ENCODE measurements at places on chromosomes 11 and 22. TPM values are rescaled to one million over a fixed set of nuclear protein-coding genes. Genes with fewer than 3 reads are reported as not detected.

DNA sequence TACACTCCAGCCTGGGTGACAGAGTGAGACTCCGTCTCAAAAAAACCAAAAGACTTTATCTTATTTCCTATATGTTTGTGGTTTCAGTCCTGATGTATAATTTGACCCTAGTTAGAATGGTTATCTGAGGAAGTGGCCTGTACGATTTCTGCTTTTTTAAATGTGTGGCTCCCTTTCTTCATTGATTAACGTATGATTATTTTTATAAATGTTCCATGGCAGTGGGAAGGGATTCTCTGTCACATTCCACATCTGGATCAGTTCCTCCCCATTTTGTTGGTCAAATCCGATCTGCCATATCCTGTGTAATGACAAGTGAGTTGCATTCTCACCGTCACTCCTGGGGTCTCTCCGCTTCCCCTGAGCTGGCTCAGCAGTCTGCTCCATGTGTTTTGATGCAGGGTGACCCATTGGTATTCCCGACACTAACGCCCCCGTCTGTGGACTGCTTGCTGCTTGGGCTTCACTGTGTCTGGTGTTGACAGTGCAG lies 20.3 kb downstream of the NEAT1 start:
- no peak overlapping the region for H3K27ac ChIP-seq
- DNase-seq: peak; percentile 30
- H3K4me3 ChIP-seq: no peak overlapping the region
- H3K4me1 ChIP-seq: peaks cover 1% of the 10 kb centered on the region
- no peaks in the 10 kb centered on the region for H3K27me3 ChIP-seq

DNA sequence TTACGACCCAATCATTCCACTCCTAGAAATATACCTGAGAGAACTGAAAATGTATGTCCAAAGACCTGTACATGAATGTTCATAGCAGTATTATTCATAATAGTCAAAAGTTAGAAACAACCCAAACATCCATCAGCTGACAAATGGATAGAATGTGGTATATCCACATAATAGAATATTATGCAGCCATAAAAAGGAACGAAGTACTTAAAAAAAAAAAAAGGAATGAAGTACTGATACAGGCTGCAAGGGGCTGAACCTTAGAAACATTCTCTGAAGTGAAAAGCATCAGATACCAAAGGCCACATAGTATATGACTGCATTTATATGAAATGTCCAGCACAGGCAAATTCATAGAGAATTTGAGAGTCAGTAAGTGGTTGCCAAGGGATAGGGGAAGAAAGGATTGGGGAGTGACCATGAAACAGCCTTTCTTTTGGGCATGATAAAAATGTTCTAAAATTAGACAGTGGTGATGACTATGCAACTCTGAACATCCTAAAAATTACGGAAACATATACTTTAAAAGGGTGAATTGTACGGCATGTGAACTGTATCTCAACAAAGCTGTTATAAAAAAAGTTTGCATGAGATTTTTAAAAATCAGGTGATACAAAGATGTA lies 1.8 kb downstream of the TPST2 start:
- no peaks in the 10 kb centered on the region for H3K36me3 ChIP-seq
- H3K27ac ChIP-seq: no peak overlapping the region
- peak; percentile 24 for DNase-seq
- no peak overlapping the region for H3K4me3 ChIP-seq

DNA sequence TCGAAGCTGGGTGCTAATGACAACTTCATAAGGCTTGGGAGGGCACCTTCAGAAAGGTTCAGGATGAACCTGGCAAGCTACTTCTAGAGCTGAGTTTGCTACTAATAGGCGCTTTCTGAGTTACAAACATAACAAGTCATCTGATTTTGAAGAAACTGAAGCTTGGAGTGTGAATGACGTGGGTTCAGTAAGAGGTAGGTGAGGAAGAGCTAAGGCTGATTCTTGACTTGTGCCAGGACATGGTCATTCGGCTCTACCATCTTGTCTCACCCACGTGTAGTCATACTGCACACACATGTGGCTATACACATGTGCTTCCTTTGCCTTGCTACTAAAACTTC lies 56.4 kb downstream of the SWAP70 start:
- no peak overlapping the region for H3K27ac ChIP-seq
- H3K27me3 ChIP-seq: no peaks in the 10 kb centered on the region
- no peak overlapping the region for H3K4me3 ChIP-seq
- H3K4me1 ChIP-seq: peaks cover 14% of the 10 kb centered on the region
- no peaks in the 10 kb centered on the region for H3K36me3 ChIP-seq
- no peak for DNase-seq

The FGF3 gene
- not detected for total RNA-seq

- no peaks in the 10 kb centered on the region for H3K27me3 ChIP-seq
- H3K36me3 ChIP-seq: peaks cover 6% of the 10 kb centered on the region
- peak; percentile 65 for DNase-seq
- H3K4me3 ChIP-seq: no peak overlapping the region
These were observed 35.6 kb upstream of the ADORA2A start for GRCh38 chr22:24391836-24392217.

DNA sequence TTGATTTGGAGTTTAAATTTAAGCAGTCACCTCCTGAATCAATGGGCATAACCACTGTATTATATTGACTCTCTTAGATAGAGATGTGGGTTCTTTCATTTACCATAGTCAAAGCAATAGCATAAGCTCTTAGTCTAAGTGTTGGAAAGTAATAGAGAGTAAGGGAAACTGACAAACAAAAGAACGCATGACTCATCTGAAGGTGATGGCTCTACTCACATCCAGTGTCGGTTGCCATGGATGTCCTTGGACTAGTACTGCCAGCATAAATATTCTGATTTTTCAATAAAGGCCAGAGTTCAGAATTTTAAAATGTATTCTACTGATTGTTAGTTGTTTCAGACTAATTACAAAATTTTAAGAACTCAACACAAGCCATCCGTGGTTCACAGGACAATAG lies 444.9 kb upstream of the DDI1 start:
- peaks cover 14% of the 10 kb centered on the region for H3K4me1 ChIP-seq
- H3K4me3 ChIP-seq: no peak overlapping the region
- peak; percentile 33 for DNase-seq

GRCh38 chr22:21866833-21867527 lies 465 bp downstream of the MAPK1 start:
- H3K27me3 ChIP-seq: no peaks in the 10 kb centered on the region
- H3K4me3 ChIP-seq: peak overlapping the region; percentile 77
- no peak for DNase-seq
- no peaks in the 10 kb centered on the region for H3K36me3 ChIP-seq

DNA sequence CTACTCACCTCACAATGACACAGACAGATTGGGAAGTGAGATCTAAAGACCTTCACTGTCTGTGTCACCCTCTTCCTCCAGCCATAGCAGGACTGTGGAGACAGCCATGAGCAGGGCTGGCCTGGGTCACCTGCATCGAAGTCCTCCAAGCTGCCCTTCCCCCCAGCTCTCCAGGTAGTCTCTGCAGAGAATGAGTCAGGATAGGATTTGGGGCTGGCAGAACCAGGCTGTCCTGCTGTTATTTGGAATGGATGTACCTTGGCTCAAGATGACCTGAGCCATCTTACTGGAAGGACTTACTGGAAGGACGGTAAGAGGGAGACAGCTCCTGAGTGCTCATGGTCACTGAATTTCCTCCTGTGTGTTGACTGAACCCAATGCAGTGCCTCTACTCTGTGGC lies 29.2 kb downstream of the GGTLC2 start:
- no peaks in the 10 kb centered on the region for H3K4me1 ChIP-seq
- no peaks in the 10 kb centered on the region for H3K36me3 ChIP-seq
- H3K27me3 ChIP-seq: no peaks in the 10 kb centered on the region
- no peak for DNase-seq

The NECTIN1 gene
- 17.7 TPM for total RNA-seq

GRCh38 chr11:19032990-19033389 lies 27.5 kb downstream of the MRGPRX2 start:
- H3K4me3 ChIP-seq: no peak overlapping the region
- no peak for DNase-seq
- no peak overlapping the region for H3K27ac ChIP-seq
- no peaks in the 10 kb centered on the region for H3K36me3 ChIP-seq
- H3K4me1 ChIP-seq: no peaks in the 10 kb centered on the region

The CABP4 gene
- total RNA-seq: not detected

GRCh38 chr22:29031227-29032011 lies 30.2 kb downstream of the C22orf31 start:
- peak overlapping the region; percentile 97 for H3K27ac ChIP-seq
- peaks cover 24% of the 10 kb centered on the region for H3K4me1 ChIP-seq
- H3K36me3 ChIP-seq: no peaks in the 10 kb centered on the region
- peak; percentile 99 for DNase-seq

- H3K4me1 ChIP-seq: peaks cover 6% of the 10 kb centered on the region
- H3K27ac ChIP-seq: no peak overlapping the region
- H3K27me3 ChIP-seq: no peaks in the 10 kb centered on the region
- no peak overlapping the region for H3K4me3 ChIP-seq
These were observed 6.2 kb downstream of the TANGO2 start for GRCh38 chr22:20026996-20027601.

The TEX12 gene
- not detected for total RNA-seq

GRCh38 chr11:83819931-83820549 lies 533.9 kb upstream of the CCDC90B start:
- no peak overlapping the region for H3K4me3 ChIP-seq
- no peaks in the 10 kb centered on the region for H3K27me3 ChIP-seq
- H3K27ac ChIP-seq: no peak overlapping the region
- DNase-seq: peak; percentile 55
- peaks cover 13% of the 10 kb centered on the region for H3K4me1 ChIP-seq
- no peaks in the 10 kb centered on the region for H3K36me3 ChIP-seq

GRCh38 chr11:15977116-15977515 lies 379.2 kb downstream of the SOX6 start:
- H3K27me3 ChIP-seq: no peaks in the 10 kb centered on the region
- no peak overlapping the region for H3K27ac ChIP-seq
- peaks cover 7% of the 10 kb centered on the region for H3K4me1 ChIP-seq
- no peak for DNase-seq
- H3K4me3 ChIP-seq: no peak overlapping the region

The CASP5 gene
- total RNA-seq: not detected

DNA sequence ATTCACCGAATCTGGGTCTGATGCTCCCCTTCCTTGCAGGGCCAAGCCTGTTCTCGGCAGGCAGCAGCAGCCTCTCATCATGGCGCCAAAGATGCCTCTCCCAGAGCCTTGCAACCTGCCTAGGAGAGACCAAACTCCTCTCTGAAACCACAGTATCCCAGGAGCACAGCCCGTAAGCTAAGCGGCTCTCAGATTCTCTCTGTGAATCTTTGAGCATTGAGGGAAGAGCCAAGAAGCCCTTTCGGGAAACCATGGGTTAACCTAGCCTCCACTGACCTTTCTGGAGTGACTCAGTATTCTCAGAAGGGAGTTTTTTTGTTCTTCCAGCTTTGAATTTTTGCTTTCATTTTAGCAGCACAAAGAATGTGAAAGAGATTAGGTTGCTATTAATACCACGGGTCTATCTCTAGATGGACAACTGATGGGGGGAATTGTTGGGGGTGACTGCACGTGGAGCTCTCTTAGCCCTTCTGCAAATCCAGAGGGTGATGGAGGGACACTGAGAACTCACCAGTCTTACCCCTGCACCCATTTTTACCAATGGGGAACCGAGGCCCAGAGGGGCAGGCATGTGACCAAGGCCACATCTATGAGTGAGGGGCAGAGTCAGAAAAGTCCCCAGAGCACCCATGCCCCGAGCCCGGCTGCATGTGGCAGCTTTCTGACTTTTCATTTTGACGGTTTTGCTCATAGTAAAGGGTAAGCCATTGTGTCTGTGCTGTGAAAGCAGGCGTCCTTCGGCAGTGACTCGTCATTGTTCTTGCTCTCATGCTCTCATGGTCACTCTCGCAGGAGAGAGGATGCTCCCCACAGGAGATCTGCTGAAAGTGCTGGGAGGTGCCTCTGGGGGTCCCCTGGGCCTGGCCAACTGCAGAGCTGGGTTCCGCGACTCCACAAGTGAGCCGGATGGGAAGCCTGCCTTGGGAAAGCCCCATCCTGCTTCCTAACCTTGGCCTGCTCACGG lies 36.0 kb downstream of the IRAG1 start:
- DNase-seq: peak; percentile 79
- no peaks in the 10 kb centered on the region for H3K27me3 ChIP-seq
- peak overlapping the region; percentile 31 for H3K4me3 ChIP-seq
- peak overlapping the region; percentile 92 for H3K27ac ChIP-seq

DNA sequence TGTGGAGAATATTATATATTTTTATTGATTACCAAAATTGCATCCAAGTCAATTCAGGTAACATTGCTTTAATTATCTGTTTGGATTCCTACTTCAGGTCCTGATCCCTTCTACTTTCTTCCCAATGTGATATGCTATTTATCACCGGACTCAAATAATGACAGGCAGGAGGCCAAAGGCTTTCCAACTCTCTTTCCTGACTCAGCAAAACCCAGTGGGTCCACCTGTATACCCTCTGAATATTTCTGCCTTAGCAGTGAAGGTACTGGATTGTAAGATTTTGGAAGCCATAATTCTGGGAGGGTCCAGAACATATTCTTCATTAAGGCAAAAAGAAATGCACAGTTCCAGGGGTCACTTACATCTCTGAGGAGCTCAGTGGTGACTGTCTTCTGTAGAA lies 260.2 kb upstream of the UBASH3B start:
- H3K4me3 ChIP-seq: no peak overlapping the region
- no peak overlapping the region for H3K27ac ChIP-seq
- no peaks in the 10 kb centered on the region for H3K27me3 ChIP-seq
- no peaks in the 10 kb centered on the region for H3K4me1 ChIP-seq

The SCUBE1 gene
- 0.07 TPM for total RNA-seq

- no peak overlapping the region for H3K27ac ChIP-seq
- H3K4me3 ChIP-seq: no peak overlapping the region
- H3K36me3 ChIP-seq: no peaks in the 10 kb centered on the region
- no peak for DNase-seq
- H3K4me1 ChIP-seq: no peaks in the 10 kb centered on the region
These were observed 110.3 kb downstream of the BRD1 start for GRCh38 chr22:49717322-49717919.

GRCh38 chr22:19149047-19149883 lies 827 bp downstream of the GSC2 start:
- peaks cover 45% of the 10 kb centered on the region for H3K27me3 ChIP-seq
- H3K27ac ChIP-seq: no peak overlapping the region
- H3K36me3 ChIP-seq: no peaks in the 10 kb centered on the region
- H3K4me3 ChIP-seq: no peak overlapping the region
- H3K4me1 ChIP-seq: no peaks in the 10 kb centered on the region
- DNase-seq: no peak

- DNase-seq: no peak
- no peak overlapping the region for H3K27ac ChIP-seq
- H3K36me3 ChIP-seq: no peaks in the 10 kb centered on the region
- no peak overlapping the region for H3K4me3 ChIP-seq
- no peaks in the 10 kb centered on the region for H3K4me1 ChIP-seq
- peaks cover 4% of the 10 kb centered on the region for H3K27me3 ChIP-seq
These were observed 4.5 kb downstream of the TMPRSS4 start for GRCh38 chr11:118081241-118081958.

- H3K27ac ChIP-seq: no peak overlapping the region
- H3K4me1 ChIP-seq: no peaks in the 10 kb centered on the region
- peaks cover 3% of the 10 kb centered on the region for H3K27me3 ChIP-seq
- DNase-seq: no peak
- H3K36me3 ChIP-seq: no peaks in the 10 kb centered on the region
- H3K4me3 ChIP-seq: no peak overlapping the region
These were observed 73.4 kb downstream of the FBXO7 start for GRCh38 chr22:32548039-32548438.

- H3K27ac ChIP-seq: no peak overlapping the region
- no peak overlapping the region for H3K4me3 ChIP-seq
- no peaks in the 10 kb centered on the region for H3K27me3 ChIP-seq
- no peaks in the 10 kb centered on the region for H3K36me3 ChIP-seq
These were observed 234.2 kb downstream of the BLID start for GRCh38 chr11:121881806-121882205.

- H3K4me1 ChIP-seq: peaks cover 10% of the 10 kb centered on the region
- no peak overlapping the region for H3K4me3 ChIP-seq
- H3K36me3 ChIP-seq: no peaks in the 10 kb centered on the region
- DNase-seq: no peak
These were observed 29.7 kb upstream of the SIK2 start for GRCh38 chr11:111572581-111572980.

The OOSP3 gene
- total RNA-seq: not detected
